Activated CD4-positive, alpha-beta memory T cell treated with anti-CD3 and anti-CD28 coated beads, Interleukin-2, amount 10 ng/mL, durations not matched to agents 7 days and 5 days (primary cell): ENCODE measurements at places on chromosomes 5 and 9.

- DNase-seq: no peak
These were observed 147.8 kb downstream of the MAST4 start for GRCh38 chr5:66744040-66744439.

DNA sequence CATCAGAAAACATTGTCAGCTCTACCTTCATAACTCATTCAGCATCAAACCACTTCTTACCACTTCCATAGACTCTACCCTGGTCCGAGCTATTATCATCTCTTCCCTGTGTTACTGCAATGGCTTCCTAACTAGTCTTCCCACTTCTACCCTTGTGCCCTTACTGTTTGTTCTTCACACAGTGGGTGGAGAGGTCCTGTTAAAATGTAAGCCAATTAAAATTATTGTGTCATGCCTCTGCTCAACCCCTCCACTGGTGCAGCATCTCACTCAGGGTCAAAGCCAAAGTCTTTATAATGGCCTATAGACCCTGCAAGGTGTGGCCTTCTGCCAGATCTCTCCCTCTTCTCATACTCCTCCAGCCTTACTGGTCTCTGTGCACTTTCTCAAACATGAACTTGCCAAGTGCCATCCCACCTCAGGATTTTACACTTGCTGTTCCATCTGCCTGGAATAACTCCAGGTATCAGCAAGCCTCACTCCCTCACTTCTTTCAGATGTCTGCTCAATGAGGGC is 22.8 kb upstream of the ARAP3 start:
- no peak for DNase-seq

GRCh38 chr9:91837981-91838731 is 111.9 kb downstream of the ROR2 start:
- DNase-seq: no peak

- no peak for DNase-seq
These were observed 60.3 kb downstream of the GNA14 start for GRCh38 chr9:77587851-77588250.

DNA sequence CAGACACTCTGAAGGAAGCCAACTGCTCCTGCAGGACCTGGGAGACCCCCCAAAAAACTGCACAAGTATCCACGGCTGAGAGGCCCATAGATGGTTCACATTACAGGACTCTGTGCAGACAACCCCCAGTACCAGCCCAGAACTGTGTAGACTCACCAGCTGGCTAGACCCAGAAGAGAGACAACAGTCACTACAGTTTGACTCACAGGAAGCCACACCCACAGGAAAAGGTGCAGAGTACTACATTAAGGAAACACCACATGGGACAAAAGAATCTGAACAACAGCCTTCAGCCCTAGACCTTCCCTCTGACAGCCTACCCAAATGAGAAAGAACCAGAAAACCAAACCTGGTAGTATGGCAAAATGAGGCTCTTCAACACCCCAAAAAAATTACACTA is 281.2 kb upstream of the RGMB start:
- peak; percentile 21 for DNase-seq

- no peak for DNase-seq
These were observed 139.4 kb upstream of the RAI14 start for GRCh38 chr5:34516686-34517085.

- no peak for DNase-seq
These were observed 474.8 kb downstream of the EFNA5 start for GRCh38 chr5:107195890-107196395.

DNA sequence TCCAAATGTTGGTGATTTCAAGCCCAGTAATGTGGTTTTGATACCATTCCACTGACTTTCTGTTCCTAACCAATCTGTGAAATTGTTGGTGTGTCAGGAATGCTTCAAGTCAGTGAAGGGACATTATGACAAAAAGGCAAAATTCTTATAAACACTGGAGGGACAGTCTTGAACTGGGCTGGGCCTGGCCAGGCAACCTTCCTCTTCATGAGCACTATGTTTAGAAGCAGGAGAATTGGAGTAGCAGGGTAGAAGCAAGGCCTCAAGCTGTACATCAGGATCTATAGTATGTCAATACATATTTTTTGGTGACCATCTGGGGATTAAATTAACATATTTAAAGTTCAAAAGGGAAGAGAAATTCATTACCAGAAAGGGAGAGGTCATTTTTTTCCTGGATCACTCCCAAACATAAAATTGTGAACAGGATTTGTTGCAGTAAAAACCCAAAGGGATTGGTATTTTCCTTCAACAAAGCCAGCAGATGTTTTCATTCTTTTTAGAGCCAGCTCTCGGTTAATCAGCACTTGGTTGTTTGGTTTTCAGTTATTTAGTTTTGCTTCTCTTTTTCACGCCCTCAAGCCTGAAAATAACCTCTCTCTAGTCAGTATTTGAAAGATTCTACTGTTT is 77.9 kb upstream of the PIK3R1 start:
- no peak for DNase-seq

DNA sequence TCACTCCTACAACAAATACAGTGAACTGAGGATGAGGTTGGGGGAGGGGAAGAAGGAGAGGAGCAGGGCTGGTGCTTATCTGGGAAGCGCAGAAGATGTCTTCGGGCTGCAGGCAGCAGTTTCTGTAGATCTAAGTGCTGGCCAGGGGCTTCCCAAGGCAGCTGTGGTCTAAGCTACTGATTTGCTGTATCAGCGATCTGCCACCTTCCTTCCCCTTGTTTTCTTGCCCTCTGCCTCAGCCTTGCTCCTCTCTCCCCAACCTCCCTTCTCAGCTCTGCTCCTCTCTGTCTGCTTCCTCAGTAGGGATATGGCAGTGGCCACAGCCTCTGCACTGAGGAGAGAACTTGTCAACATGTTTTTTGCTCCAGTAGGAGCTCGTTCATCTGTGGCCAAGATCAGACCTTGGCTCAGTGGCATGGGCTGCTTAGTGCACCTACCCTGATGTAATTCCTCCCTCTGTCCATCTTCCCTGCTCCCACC is 42.8 kb upstream of the IL6ST start:
- DNase-seq: no peak

GRCh38 chr9:652914-653313 is 188.6 kb upstream of the DMRT1 start:
- DNase-seq: no peak

GRCh38 chr5:74200560-74200959 is 440.0 kb downstream of the ENC1 start:
- no peak for DNase-seq

GRCh38 chr5:74409166-74409706 is 231.3 kb downstream of the ENC1 start:
- DNase-seq: no peak

DNA sequence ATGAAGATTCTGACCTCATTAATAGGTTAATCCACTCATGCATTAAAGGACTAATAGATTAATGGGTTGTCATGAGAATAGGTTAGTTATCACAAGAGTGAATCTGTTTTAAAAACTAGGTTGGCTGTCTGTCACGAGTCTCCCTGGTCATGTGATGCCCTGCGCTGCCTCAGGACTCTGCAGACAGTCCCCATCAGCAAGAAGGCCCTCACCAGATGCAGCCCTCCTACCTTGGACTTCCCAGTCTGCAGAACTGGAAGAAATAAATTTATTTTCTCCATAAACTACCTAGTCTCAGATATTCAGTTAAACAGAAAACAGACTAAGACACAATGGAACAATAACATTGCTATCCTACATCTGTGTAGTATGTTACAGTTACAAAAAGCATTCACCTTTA is 227.4 kb downstream of the ASTN2 start:
- DNase-seq: no peak

- no peak for DNase-seq
These were observed 512.9 kb upstream of the KLF4 start for GRCh38 chr9:108002371-108002956.

GRCh38 chr5:142856269-142856782 is 86.1 kb downstream of the ARHGAP26 start:
- no peak for DNase-seq

DNA sequence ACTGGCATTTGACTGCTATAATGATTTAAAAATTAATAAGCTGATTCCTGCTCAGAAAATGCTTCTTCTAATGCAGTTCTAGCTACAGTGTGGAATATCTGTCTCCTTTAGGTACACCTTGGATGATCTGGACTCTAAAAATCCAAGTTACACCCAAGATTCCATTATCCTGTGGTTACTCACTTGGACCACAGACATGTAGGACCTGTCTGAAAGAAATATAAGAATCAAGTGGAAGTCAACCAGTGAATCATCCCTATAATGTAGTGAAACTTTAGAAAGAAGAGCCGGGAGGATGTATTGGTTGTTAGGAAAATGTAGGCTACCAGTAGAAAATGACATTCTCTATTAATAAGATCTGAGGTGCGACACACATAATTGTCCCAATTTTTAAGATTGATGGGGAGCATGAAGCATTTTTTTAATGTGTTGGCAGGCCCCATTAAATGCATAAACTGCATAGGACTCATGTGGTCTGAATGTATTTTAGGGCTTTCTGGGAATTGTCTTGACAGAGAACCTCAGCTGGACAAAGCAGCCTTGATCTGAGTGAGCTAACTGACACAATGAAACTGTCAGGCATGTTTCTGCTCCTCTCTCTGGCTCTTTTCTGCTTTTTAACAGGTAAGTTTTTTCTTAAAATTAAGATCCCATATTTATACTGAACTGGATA is at the start of gene SPINK6:
Gene SPINK6 (plus strand): TSS at position 512 of the 673 bp plus-strand sequence. CDS start 55 bp downstream, at position 567.
- DNase-seq: no peak

- no peak for DNase-seq
These were observed 69.7 kb downstream of the LIX1 start for GRCh38 chr5:97072696-97073095.

DNA sequence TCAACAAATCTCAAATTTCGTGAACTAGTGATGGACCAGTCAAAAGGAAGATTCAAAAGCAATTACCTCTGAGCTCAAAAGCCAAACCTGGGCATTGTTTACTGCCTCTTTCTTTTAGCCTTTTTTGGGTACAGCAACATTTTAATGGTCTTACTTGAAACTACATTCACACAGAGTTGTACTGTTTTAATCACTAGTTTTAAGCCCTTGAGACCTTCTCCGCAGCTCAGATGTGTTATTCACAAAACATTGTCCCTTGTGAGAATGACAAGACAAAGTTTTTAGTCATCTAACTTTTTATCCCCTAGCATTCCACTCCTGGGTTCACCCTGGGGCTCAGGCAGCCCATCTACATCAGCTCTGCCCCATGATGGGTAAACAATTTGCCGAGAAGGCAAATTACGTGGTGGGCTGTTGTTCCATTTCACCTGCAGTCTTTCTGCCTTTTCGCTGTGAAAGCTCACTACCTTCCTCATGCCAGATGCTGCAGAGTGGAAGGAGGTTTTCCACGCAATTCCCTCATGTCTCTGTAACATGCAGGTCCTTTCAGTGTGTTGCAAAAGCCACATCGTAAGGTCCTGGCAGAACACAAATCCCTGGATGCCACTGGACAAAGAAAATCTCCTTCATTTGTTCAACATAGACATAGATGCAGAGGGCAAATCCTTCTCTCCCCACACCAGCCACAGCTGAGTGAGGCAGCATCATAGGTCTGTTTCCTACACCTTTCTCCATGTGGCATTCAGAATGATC is 175.7 kb downstream of the EBF1 start:
- DNase-seq: no peak

DNA sequence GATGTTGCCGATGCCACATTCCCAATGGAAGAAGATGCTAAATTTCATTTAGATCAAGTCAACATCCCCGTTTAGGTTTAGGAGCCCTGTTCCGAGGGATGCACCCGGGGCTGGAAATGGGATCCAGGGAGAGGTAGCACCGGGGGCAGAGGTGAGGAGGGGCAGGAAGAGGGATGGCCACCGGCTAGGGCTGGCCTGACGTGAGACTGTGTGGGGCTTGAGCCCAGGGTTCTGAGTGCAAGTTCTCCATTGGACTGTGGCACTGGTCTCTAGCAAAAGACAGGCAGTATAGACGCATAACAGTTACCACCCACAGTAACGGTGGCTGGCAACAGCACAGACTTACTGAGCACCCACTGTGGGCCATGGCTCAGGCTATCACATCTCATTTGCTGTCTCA is 209.0 kb upstream of the MVB12B start:
- DNase-seq: peak; percentile 3

DNA sequence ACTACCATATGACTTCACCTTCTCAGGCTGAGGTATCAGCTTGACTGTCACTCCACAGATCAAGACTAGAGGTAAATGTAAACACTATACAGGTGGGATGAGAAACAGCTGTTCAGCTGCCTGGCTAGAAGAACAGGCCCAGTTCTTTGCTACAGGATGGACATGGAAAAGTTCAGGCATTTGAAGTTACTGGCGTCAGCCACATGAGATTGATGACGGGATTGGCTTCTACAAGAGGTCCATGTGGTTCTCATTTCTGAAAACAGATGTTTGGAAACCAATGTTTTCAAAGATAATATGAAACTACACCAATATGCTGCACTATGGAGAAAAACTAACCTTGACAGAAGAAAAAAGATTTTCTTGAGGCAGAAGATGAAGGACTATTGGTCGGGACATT is 324.1 kb downstream of the CDH10 start:
- no peak for DNase-seq

DNA sequence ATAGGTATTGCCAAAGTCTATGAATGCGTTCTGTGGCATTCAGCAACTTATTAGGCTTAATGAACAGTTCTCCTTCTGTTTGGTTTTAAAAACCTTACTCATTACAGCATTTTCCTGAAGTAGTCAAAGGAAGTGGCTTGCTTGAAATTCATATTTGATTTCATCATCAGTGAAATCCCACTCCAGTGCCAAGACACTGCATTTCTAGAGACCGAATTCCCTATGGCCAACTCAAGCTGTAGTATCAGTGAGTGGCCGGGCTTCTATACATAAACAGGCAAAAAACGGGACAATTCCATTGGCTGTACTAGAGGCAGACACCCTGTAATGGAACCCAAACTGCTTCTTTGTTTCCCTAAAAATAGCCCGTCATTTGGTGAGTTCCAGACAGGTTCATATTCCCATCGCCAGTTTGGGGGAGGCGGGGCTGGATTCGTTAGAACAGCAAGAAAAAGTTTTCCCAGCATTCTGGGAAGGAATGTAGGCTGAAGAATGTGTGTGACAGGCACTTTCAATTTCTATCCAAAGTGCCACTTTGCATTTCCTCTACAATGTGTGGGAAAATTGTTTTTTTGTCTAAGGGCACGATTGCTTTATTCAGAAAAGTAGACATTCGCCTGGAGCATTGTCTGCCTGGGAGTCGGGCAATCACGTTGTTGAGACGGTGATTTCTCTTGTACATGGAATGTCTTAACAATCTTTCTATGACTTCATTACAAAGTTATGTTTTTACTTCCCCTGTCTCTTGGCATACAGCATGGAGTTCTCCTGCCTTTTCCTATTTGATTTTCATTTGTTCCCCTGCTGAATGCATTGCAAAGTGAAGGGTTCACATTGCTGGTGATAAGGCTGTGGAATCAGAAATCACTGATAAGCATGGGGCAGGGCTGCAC is 141.8 kb upstream of the MAST4 start:
- DNase-seq: no peak

GRCh38 chr5:66881480-66882161 is 285.4 kb downstream of the MAST4 start:
- no peak for DNase-seq

DNA sequence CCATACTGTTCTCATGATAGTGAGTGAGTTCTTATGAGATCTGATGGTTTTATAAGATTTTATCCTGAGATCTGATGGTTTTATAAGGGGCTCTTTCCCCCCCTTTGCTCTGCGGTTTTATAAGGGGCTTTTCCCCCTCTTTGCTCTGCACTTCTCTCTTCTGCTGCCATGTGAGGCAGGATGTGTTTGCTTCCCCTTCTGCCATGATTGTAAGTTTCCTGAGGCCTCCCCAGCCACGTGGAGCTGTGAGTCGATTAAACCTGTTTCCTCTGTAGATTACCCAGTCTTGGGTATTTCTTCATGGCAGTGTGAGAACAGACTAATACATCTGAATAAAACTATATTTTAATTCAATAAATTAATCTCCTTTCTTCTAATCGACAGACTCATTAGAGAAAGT is 64.9 kb upstream of the ZSWIM6 start:
- no peak for DNase-seq
